ENCODE measurements at places on chromosomes 11 and 22.

GRCh38 chr22:49977578-49977977 is 17.0 kb downstream of the PIM3 start:
- no peak for DNase-seq

GRCh38 chr22:47027766-47028165 is 265.3 kb downstream of the TBC1D22A start:
- no peak for DNase-seq

DNA sequence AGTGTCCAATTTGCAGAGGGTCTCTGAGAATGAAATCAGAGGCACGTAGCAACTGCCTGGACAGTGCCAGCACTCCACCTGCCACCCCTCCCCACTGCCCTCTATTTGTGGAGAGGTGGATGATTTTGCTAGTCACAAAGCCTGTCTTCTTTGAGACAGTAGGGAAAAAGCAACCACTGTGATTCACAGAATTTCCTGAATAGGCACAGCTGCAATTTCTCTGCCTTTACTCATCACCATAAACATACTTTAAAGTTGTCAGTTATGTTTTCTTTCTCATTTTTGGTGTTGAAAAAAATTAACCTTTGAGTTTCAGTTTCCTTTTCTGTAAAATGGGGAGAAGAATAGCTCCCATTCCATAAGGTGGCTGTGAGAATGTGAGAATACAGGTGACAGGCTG is 134.3 kb downstream of the TEAD1 start:
- DNase-seq, result peak; percentile 36

DNA sequence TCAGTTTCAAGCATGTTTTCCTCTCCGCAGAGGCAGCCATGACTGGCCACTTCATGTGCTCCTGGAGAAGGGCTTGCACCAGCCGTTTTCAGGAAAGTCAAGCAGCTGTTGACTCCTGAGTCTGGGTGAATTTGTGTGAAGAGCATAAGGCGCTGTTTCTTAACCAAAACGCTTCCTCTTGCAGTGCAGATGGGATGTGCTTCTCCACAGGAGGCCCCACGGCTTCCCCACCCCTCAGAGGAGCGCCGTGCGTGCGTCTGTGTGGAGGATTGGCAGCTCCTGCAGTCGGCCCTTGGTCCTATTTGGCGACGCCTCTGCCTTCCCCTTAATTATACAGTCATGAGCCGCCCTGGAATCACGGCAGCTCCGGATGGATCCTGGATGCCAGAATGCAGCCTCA is 54.1 kb upstream of the B3GAT1 start:
- DNase-seq, result no peak

DNA sequence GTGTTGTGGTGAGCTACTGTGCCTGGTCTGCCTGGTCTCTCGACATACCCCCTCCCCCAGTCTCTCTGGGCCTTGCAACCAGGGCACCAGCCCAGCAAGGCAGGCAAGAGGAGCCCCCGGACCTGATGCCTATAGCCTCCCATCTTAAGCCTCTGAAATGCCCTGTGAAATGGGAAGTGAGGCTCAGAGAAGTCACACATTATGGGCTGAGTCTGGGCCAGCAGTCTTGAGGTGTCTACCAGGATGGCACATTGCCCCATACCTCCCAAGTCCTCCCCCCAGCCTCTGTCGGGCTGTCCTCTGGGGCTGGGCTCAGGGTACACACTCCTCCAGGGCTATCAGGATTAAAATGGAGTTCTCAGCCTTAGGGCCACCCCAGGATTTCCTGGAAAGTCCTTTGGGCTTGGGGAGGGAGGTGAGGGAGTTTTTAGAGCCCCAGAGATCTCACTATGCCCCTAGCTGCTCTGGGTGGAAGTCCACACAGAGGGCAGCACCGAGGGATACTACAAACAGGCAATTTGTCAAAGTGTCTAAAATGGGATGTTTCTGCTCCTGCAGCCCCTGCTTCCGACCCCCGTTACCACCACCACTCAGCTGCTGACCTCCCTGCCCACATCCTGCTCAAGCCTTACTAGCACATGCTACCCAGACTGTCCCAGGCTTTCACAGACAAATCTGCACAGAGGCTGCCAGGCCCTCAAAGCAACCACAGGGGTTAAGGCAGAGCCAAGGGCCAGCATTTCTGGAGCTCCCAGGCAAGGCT is 3.1 kb upstream of the SH3BP1 start:
- DNase-seq, result peak; percentile 25

DNA sequence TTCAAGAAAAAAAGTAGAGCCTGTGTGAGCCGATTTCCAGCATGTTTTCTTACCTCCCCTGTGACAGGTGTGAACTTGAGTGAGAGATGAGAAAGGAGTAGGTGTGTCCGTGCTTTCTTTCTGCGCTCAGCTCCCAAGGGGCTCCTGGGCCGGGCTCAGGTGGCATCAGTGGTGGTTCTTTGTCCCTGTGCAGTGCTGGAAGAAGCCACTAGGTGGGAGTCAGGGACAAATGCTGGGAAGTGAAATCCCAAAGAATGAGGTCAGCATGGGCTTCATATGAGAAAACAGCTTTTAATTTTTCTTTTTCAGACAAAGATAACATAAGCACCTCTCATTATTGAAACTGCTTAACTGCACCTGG is 57.8 kb downstream of the PPFIBP2 start:
- peak; percentile 79 for DNase-seq

Measured in AG08395 (cell line).